ENCODE measurements at places on chromosomes 3 and 15.

- no peak for DNase-seq
Observed at GRCh38 chr3:25785826-25786225, 2.6 kb upstream of the NGLY1 start.

GRCh38 chr3:140391061-140391460 lies 286.8 kb upstream of the TRIM42 start:
- DNase-seq, result no peak

DNA sequence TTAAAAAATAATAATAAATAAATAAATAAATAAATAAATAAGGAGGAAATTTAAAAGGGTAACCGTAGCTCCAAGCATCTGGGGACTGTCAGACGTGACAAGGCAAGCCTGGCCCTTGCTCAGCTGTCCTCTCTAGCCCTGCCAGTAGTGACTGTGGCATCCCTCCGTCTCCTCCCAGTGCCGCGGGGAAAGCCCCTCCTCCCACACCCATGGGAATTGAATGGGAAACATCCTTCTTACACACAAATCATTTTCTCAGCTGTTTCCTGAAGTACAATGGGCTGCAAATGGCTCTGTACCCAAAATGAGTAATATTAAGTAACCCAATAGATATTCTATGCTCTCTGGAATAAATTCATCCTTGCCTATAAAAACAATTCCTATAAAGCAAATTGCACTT lies 101.6 kb upstream of the RAD18 start:
- no peak for DNase-seq

- DNase-seq, result no peak
Observed at GRCh38 chr3:14398797-14399106, 3.7 kb upstream of the SLC6A6 start.

GRCh38 chr3:81013360-81013759 lies 748.1 kb downstream of the GBE1 start:
- DNase-seq, result no peak

DNA sequence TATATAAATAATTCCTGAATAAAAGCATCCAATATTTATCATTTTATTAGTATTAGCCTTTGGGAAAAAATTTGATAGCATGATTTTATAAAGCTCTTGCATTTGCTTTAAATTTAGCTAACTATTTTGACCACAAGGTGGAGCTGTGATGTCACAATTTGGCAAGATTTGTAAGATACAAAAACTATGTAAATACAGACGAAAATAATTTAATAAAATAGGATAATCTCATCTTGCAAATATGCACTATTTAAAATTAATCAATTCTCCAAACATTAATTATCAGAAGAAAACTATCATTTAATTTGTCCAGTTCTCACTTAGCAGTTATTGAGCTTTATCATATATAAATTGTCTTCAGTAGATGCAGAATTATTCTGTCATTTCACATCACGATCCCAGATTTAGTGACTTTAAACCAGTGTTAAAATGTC lies 95.4 kb downstream of the PLOD2 start:
- no peak for DNase-seq

GRCh38 chr3:114586119-114586518 lies 292.3 kb downstream of the TIGIT start:
- DNase-seq, result no peak

- DNase-seq, result no peak
Observed at GRCh38 chr3:127867986-127868385, 45.7 kb upstream of the MGLL start.

- DNase-seq, result no peak
Observed at GRCh38 chr3:2921452-2921851, 188.7 kb downstream of the IL5RA start.

- no peak for DNase-seq
Observed at GRCh38 chr3:76367281-76367680, 581.9 kb upstream of the ZNF717 start.

DNA sequence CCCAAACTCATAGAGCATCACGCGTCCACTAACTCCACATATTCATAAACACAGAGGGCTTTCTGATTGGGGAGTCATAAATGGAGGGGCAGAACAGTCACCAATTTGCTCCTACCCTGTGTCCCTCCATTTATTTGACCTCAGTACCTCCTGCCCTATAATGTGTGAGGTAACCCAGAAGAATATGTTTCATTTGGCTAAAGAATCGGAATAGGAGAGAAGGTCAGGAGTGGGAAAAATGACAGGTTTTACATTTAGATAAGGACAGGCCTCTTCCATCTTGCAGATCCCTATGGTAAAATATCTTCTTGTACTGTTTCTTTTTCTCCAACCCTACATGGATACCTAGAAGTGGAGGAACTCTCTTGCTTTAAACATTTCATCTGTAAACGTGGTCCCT lies 578.0 kb downstream of the TUSC7 start:
- DNase-seq, result no peak

DNA sequence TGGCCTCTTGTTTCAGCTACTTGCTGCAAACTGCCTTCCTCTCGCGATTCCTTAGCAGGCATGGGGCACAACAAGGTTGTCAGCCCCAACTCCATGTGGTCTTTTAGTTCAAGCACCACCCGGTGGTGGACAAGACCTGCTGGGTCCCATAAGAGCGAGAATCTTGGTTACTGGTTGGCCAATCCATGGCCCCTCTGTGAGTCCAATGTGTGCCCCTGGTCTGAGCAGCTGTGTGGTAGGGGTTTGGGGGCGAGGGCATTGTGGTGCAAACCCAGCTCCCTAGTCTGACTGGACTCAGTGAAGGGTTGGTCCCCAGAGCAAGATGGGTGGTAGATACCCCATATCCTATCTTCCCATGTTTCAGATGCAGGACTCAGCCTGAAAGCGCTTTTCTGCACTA lies 48.8 kb downstream of the MESD start:
- DNase-seq, result no peak

- peak; percentile 75 for DNase-seq
Observed at GRCh38 chr3:183555541-183556081, at the start of gene KLHL6. TSS of gene KLHL6 (minus strand) at chr3:183555706. CDS start at chr3:183555653, 53 bp downstream.

GRCh38 chr3:173983343-173983742 lies 585.8 kb downstream of the NLGN1 start:
- no peak for DNase-seq

DNA sequence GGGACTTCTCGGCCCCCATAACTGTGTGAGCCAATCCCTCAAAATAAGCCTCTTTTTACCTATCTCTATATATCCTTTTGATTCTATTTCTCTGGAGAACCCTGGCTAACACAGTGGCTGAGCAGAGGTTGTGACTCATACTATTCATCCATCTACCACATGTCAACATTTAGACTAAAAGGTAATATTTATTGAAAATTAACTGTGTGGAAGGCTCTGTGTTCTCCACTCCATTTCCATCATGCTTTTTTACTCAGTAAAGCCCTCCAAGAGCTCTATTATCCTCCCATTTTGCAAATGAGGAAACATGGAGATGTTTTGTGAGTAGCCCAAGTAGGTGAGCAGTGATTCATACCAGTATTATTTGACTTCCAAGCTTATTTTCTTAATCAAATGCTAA lies 217.9 kb upstream of the DCBLD2 start:
- DNase-seq, result no peak

DNA sequence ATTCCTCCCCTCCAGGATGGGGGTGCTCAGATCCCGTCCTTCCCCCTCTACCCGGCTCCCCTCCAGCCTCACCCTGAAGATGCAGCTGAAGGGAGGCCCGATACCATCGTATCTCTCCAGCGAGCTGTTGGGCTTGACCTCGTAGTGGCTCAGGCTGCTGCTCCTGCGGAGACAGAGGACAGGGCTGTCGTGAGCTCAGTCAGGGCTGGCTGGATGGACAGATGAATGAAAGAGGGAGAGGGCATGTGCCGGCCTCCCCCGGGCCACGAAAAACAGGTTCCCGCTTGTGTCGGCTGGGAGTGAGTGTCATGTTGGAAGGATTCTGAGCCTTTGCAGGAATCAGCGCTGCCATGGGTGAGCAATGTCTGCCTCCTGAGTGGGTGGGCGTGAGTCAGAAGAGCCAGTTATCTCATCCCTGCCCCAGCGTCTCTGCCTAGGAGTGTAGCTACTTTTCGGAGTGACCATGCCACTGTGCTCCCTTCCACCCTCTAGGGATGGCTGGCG lies 35.2 kb downstream of the FEM1B start:
- DNase-seq, result no peak

GRCh38 chr3:132009241-132009640 lies 25.6 kb downstream of the CPNE4 start:
- no peak for DNase-seq

GRCh38 chr3:45593708-45594601 lies 596 bp upstream of the LIMD1 start:
- peak; percentile 58 for DNase-seq

DNA sequence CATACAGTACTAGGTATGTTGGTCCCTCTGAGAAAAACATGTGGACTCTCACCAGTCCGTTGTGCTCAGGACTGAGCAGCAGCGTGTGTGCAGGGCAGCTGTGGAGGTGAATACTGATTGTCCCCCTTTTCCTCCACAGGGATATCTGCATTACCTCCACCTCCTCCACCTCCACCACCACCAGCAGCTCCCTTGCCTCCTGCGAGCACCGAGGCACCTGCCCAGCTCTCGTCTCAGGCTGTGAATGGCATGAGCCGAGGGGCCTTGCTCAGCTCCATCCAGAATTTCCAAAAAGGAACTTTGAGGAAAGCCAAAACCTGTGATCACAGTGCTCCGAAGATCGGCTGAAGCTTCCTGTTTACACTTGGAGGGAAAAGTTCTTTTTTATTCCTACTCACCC lies 9.0 kb downstream of the PDHB start:
- DNase-seq, result no peak

GRCh38 chr3:194268654-194269512 lies 82.2 kb downstream of the CPN2 start:
- no peak for DNase-seq

GRCh38 chr3:96236522-96236921 lies 577.9 kb upstream of the EPHA6 start:
- DNase-seq, result no peak

GRCh38 chr3:111999484-112000324 lies 982 bp downstream of the TAGLN3 start:
- no peak for DNase-seq

GRCh38 chr15:63495780-63496488 lies 8.5 kb upstream of the USP3 start:
- DNase-seq, result no peak

DNA sequence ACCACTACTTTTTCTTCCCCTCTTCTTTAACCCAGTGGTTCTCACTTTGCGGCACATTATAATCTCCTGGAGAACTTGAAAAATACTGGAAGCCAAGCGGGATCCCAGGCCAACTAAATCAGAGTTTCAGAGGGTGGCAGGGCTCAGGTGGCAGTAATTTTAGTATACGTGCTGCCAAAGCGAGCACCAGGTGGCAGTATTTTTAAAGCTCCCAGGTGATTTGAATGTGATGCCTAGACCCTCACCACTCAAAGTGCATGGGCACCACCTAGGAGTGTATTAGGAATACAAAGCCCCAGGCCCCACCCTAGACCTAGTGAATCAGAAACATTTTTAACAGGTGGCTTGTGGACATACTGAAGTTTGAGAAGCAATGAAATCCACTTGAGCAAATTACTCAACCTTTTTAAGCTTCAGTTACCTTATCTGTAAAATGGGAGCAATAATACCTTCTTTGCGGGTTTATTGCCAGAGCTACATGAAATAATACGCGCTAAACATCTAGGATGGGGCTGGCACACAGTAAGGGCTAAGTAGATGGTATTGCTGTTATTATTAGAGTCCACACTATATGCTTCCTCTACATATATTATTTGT lies 8.3 kb downstream of the B3GALNT1 start:
- DNase-seq, result no peak

DNA sequence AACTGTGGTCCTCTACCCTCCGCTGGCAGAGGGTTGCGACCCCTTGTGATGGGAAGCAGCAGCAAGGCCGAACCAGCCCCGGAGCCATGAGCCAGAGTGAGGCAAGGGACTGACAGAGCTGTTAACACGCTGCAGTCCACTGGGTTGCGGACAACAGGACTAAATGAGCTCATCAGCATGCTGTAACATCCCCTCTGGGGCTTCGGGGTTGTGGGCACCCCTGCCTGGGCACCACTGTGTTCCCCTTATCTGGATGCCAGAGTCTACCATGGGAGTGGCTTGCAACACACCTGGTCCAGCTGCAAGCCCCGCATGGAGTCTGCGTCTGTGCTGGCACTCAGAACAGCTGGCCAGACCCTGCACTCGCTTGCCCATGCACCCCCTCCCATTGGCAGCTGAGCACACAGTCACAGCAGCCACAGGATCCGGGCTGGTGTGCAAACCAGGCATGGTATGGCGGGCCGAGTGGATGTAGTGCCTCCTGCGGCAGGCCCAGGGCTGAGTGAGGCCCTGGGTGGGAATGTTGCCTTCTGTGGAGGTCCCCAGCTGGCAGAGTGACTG lies 404.2 kb downstream of the PLCL2 start:
- no peak for DNase-seq

DNA sequence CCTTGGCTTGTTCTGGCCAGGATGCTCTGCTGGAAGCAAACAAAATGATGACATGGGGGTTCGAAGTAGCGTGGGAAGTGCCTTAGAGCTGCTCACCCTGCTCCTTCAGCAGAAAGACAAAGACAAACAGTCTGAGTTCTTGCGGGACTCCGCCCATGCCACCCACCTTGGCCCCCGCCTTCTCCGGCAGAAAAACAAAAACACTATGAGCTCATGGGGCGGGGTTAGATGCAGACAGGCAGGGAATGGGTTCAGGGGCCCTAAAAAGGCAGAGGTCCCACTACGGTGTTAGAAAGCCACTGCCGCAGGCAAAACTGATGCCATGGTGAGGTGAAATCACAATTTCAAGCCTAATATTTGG lies 9.7 kb upstream of the NCKIPSD start:
- DNase-seq, result no peak

GRCh38 chr15:78353093-78353492 lies 12.9 kb downstream of the CRABP1 start:
- no peak for DNase-seq

GRCh38 chr3:188339410-188340295 lies 185.7 kb downstream of the LPP start:
- DNase-seq, result no peak

DNA sequence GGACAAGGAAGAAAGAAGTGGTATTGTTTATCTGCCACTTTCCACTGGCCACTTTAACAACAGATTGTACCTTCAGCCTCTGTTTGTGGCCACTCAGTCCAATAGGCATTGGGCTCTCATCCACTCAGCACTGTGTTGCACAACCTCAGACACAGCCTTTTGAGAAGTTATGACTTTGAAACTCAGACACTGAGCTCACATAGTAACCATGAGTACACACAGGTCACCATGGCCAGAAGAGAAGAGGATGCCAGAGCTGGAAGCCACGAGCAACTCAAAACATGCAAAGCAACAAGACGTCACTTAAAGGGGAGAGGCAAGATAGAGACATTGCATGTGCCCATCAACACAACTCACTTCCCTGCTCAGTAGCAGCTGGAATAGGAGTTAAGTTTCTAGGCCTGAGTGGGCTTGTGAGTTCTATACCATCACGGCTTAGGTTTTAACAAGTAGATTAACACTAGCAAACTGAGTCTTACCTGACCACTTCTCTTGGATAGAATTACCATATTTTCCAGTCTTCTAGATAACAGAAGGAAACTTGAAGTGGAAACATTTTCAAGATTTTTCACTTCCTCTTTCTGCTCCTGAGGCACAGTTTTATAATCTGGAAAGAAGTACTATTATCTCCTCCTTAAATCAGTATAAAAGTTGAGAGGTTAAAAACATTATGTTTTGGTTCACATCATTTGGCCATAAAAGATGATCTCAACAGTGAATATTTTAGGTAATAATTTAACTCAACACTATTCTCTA lies 103.5 kb downstream of the IMPG2 start:
- DNase-seq, result no peak

GRCh38 chr15:31419820-31420219 lies 93.2 kb downstream of the KLF13 start:
- DNase-seq, result no peak

- no peak for DNase-seq
Observed at GRCh38 chr15:38010395-38010794, 76.0 kb downstream of the TMCO5A start.
